ENCODE measurements at places on chromosomes 11 and 22.

GRCh38 chr22:37442537-37442936, 15.3 kb upstream of the ELFN2 start:
- DNase-seq, result no peak

- DNase-seq, result no peak
Measured at GRCh38 chr11:1829039-1829820, 5.6 kb upstream of the SYT8 start.

- peak; percentile 32 for DNase-seq
Measured at GRCh38 chr11:133927690-133928627, 28.8 kb downstream of the IGSF9B start.

DNA sequence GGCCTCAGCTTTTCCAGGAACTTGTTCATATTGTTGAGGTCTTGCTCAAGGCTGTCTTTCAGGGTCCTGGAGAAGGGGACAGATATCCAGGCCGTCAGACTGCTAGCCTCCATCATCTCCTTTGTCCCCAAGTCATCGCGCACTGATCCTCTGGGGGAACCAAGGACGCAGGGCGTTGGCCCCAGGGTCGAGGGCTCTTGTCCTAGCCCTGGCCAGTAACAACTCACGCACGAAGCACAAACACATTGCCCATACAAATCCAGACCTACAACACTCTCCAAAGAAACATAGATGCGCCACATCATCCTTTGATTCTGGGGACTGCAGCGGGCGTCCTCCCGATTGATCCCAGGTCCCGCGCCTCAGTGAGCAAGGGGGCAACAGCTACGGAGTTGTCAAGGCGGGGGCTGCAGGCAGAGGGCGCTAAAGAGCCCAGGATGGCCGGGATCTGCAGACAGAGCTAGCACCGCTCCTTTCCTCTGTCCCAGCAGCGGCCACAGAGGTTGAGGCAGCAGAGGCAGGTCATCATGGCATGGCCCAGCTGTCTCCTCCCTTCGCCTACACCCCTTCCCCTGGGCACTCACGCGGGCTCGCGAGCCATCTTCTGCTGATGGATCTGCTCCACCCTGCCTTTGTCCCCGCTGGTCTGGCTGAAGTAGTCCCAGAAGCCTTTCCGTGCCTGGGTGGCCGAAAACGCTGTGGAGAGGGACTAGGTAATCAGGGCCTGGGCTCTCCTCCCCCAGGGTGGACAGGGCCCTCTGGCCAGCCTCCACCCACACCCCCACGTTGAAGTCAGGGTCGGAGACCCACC, 472 bp downstream of the APOA5 start:
- DNase-seq, result no peak

DNA sequence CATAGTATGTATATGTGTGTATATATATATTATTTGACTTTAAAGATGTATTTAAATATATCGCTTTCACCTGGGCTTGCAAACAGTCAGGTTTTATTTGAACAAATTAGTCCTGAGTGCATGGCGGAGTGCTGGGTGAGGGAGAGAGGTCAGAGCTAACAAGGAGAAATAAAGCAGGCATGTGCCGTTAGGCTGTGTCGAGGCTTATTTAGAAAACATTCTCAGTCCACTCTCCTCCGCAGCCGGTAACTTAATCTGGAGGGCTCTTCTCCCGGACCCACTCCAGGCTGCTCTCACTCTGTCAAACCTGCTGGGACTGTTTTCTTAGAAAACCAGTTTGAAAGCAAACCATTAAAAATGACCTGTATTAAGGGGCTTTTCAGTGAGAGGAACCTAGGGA, 455.9 kb downstream of the MN1 start:
- DNase-seq, result no peak
